GM12891 (cell line): ENCODE measurements at places on chromosomes 6 and 20.

- DNase-seq: no peak
These were observed 36.8 kb upstream of the BCAS1 start for GRCh38 chr20:54107181-54107580.

- DNase-seq: peak; percentile 50
These were observed 185.1 kb downstream of the CLIC5 start for GRCh38 chr6:45830441-45831139.

DNA sequence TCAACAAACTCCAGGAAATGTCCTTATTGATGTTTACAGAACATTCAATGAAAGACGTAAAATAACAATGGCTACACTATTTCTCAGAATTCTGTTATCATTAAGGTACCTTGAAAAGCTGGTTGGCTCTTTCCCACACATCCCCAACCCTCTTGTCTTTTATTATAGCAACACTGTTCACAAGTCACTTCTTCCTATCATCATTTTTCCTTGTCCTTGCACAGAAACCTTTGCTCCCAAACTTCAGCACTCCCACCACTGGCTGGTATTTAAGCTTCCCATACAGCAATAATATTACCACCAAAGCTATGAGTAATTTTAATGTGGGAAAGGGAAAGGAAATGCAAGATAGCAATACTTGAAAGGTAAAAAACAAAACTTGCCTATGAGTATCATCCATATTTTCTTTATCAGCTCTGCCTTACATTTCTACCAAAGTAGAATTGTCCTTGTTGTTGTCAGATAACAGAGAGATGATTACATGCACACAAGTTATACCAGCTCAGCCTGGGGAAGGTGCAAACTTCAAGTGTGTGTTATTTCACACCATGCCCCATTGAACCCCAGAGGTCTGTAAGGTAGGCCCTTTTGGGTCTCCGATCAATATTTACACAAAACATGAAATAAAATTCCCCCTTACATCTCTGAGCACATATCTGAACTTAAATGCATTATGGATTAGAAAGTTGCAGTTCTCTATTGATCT is 32.2 kb downstream of the ARHGAP18 start:
- DNase-seq: no peak

DNA sequence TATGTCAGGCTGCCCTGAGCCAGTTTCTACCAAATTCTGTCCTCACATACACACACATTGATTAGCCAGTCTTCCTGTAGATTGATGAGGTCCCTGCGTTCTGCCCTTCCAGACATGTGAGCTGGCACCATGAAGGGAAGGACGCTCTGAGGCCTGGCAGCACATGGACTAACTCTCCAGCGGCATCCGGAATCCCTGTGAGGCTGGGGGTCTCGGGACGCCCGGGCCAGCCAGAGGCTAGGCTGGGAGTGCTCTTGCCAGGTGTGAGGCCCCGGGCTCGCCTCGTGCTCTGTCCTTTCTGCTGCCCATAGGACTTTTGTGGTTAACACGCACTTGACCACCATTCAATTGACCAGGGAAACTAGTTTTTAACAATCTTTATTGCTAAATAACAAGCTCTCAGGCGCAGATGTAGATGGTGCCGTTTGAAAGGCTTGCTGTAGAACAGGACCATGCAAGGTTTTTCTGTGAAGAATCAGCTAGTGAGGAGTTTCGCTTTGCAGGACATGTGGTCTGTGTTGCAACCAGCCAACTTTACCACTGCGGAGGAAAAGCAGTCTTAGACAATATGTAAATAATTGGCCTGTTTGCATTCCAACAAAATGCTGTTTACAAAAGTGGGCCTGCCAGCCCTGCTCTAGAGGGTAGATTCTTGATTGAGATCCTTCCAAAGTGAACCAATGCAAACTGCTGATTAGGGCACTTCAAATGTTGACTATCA is 29.3 kb downstream of the FOXF2 start:
- DNase-seq: no peak

DNA sequence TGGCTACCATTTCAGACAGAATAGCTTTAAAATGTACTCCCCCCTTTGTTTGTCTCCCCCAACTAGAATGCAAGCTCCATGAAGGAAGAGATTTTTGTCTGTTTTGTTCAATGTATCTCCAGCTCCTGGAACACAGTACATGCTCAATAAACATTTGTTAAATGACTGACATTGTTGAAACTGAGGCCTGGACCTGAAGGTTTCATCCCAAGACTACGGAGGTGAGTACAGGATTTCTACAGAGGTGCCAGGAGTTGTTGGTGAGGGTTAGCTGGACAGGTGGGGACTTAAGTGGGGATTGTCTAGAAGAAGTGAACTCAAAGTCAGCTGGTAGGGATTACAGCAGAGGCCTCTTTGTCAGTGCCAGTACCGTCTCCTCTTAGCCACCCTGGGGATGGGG is 19.4 kb downstream of the VEGFA start:
- DNase-seq: no peak

DNA sequence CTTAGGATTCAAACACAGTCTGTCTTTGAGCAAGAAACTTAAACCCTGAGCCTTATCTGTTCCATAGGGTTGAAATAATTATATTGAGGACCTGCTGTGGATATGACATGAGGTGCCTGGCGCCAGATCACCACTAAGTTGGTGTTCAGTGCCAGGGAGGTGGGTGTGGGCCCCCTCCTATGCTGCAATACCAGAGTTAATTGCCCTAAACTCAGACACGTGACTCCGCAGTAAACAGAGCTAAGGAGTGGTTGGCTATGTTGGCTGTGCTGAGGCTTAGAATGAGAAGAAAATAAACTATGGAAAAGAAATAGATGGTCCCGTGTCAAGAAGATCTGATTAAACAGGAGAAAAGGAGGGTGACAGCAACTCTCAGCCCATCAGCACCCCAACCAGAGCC is 419.4 kb upstream of the JARID2 start:
- DNase-seq: no peak

DNA sequence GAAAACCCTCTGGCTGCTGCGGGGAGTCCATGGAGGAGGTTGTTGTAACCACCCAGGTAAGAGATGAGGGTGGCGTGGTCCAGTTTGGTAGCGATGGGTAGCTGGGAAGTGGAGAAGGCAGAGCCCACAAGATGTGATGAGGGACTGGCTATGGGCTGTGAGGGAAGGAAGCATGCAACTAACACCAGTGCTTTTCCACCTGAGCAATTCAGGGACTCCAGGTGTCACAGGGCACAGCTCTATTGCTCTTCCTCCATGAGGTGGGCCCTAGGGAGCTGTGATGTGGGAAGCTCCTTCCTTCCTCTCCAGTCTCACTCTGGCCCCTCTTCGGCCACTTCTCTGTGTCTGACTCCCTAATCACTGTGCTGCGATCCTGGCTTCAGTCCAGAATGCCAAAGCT is 32.4 kb upstream of the TGM6 start:
- no peak for DNase-seq

- no peak for DNase-seq
These were observed 211.5 kb upstream of the DTNBP1 start for GRCh38 chr6:15874326-15874725.

- no peak for DNase-seq
These were observed 3.6 kb downstream of the SS18L1 start for GRCh38 chr20:62147125-62147524.

DNA sequence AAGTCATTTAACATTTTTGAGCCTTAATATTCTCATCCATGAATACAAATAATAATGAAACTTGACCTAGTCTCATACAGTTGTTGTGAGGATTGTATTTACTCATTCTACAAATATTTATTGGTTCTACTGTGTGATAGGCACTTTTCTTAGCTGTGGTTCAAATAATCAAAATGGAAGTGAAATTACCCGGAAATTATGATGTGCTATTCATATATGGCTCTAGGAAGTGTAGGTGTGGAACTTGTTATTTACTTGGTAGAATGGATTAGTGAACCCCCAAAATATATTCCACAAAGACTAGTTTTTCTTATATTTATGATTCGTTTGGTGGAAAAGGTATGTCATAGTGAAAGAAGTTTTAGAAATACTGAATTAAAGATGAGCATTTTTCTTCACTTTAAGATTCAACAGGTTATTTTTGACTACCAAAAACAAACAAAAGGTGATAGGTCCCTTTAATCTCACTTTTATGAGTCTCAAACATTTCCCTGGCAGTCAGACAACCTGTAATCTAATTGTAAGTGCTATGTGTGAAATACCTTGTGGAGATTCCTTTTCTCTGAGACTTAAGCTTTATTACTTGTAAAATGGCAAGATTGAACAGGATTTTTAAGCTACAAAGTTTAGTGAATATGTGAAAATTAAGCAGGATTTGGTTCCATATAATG is 77.8 kb downstream of the STXBP5 start:
- DNase-seq: no peak

GRCh38 chr6:88705601-88706000 is 257.8 kb downstream of the RNGTT start:
- DNase-seq: peak; percentile 0

GRCh38 chr6:38114976-38115625 is 295.6 kb downstream of the ZFAND3 start:
- no peak for DNase-seq

DNA sequence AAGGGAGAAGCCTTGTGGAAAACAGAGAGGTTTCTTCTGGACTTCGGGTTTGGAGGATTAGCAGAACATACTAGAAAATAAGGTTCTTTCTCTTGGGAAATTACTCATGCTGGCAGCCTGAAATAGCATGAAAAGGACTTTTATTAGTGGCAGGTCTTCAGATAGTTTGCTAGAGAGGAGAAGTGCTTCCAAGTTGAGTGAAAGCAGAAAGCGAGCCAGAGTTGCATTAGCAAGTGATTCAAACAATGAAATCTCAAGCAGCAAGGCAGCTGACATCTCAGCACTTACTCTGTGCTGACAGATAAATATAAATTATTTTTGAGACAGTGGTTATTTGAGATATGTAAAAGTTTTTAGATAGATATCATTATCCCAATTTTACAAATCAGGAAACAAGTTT is 91.9 kb downstream of the PLCB4 start:
- no peak for DNase-seq

GRCh38 chr6:63436356-63436755 is 116.6 kb upstream of the LGSN start:
- DNase-seq: no peak

- DNase-seq: no peak
These were observed 22.0 kb upstream of the KIF25 start for GRCh38 chr6:167975458-167975857.

GRCh38 chr6:144350528-144350880 is 65.4 kb downstream of the UTRN start:
- no peak for DNase-seq

- DNase-seq: peak; percentile 71
These were observed 44.8 kb downstream of the FGD2 start for GRCh38 chr6:37050045-37050853.

DNA sequence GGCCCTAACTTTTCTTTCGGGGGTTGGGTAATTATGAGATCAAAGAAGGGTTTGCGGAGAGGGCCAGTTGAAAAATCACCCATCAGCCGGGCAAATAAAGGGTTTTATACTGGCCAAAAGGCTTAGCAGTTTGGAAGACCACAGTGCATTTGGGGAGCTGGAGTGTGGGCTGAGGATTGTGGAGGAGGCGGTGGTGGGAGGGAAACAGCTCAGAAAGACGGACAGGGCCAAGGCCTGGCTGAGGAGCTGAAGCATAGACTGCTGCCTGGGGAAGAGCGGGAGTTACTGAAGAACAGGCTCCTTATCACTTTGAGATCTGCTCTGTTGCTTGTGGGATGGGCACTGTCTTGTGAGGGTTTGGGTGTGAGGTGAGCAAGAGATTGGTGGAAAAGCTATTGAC is 144.2 kb downstream of the CARMIL1 start:
- no peak for DNase-seq

GRCh38 chr6:2449572-2449940 is 204.2 kb upstream of the GMDS start:
- no peak for DNase-seq

DNA sequence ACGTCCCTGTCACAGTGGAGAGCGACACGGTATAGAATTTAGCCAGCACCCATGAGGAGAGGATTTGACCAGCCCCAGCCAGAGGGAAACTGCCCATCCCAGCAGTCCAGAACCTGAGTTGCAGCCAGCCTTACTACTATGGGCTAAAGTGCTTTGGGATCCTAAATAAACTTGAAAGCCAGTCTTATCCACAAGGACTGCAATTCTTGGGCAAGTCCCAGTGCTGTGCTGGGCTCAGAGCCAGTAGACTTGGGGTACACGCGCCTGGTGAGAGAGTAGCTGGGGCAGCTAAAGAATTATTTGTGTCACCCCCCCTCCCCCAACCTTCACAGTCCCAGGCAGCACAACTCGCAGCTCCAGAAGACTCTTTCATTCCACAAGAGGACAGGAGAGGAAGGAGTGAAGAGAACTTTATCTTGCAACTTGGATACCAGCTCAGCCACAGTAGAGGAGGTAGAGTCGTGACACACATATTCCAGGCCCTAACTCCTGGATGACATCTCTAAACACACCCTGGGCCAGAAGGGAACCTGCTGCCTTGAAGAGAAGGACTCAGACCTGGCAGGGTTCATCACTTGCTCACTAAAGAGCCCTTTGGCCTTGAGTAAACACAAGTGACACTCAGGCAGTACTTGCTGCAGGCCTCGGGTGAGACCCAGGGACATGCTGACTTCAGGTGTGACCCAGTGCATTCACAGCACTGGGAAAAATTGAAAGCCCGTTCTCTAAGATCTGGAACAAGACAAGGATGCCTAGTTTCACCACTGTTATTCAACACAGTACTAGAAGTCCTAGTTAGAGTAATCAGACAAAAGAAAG is 100.3 kb downstream of the REV3L start:
- no peak for DNase-seq

DNA sequence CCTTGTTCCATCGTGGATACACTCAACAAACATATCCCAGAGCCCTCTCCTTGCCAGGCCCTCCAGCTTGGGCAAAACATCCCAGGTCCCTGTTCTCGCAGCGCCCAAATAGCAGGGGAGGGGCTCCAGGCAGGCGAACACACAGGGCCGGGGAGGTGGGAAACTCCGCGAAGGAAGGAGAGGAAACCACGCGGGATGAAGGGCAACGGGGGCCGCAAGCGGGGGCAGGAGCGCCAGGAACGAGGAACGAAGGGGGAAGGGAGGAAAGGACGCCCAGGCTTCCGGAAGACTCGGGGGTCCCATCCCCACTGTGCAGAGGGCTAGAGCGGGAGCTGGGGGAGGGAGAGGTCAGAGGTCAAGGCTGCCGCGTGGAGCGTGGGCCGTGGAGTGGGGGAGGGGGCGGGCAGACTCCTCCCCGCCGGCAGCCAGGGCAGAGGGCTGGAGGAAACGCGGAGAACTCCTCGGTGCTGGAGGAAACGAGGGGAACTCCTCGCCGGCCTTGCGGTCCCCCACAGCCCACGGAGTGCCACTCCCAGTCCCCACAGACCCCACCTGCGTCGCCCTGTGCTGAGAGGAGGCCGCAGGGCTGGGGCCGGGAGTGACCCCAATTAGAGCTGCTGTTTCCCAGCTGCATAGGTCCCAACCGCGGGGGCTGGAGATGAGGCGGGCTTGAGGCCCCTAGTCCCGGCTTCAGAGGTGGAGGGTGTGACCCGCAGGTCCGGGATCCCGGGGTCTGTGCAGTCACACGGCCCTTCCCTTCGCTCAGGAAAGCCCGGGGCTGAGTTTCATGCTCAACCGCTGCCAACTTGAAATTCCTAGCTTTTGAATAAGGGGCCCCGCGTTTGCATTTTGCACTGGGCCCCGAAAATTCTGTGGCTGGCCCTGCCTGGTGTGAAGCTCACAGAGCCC is 1.2 kb upstream of the RBM38 start:
- DNase-seq: no peak
